ENCODE measurements at places on chromosomes 1 and 21. TPM values are rescaled to one million over a fixed set of nuclear protein-coding genes. Genes with fewer than 3 reads are reported as not detected.

Gene HRNR
- not detected for total RNA-seq

DNA sequence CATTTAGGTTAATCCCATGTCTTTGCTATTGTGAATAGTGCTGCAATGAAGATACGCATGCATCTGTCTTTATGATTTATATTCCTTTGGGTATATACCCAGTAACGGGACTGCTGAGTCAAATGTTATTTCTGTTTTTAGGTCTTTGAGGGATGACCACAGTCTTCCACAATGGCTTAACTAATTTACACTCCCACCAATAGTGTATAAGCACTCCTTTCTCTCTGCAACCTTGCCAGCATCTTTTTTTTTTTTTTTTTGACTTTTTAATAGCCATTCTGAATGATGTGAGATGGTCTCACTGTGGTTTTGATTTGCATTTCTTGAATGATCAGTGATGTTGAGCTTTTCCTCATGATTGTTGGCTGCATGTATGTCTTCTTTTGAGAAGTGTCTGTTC is 33.5 kb downstream of the ASH1L start:
- DNase-seq = no peak

DNA sequence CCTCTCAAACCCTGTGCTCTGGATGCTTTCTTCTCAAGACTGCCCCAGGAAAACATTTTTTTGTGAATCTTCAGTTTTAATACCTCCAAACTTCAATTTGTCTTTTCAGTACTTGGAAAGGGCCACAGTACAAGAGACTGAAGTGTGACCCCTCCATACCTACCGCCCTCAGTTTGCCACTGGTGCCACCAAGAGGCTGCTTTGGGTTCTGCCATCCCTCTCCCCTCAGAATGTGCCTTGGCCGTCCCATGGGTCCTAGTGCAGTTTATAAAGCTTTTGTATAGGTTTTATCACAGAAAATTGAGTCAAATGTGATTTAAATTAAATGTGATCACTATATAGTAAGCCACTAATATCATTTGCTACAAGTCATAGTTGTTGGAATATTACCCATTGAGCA is 60.8 kb upstream of the PGD start:
- peak; percentile 38 for DNase-seq

GRCh38 chr1:58586271-58586670 is 9.2 kb upstream of the TACSTD2 start:
- no peak for DNase-seq

Gene OLIG2
- not detected for total RNA-seq

GRCh38 chr1:15734901-15735300 is 1.2 kb upstream of the SLC25A34 start:
- no peak for DNase-seq

Gene PEA15
- 10.3 TPM for total RNA-seq

GRCh38 chr1:113662101-113662500 is 97.2 kb downstream of the PHTF1 start:
- DNase-seq = no peak

DNA sequence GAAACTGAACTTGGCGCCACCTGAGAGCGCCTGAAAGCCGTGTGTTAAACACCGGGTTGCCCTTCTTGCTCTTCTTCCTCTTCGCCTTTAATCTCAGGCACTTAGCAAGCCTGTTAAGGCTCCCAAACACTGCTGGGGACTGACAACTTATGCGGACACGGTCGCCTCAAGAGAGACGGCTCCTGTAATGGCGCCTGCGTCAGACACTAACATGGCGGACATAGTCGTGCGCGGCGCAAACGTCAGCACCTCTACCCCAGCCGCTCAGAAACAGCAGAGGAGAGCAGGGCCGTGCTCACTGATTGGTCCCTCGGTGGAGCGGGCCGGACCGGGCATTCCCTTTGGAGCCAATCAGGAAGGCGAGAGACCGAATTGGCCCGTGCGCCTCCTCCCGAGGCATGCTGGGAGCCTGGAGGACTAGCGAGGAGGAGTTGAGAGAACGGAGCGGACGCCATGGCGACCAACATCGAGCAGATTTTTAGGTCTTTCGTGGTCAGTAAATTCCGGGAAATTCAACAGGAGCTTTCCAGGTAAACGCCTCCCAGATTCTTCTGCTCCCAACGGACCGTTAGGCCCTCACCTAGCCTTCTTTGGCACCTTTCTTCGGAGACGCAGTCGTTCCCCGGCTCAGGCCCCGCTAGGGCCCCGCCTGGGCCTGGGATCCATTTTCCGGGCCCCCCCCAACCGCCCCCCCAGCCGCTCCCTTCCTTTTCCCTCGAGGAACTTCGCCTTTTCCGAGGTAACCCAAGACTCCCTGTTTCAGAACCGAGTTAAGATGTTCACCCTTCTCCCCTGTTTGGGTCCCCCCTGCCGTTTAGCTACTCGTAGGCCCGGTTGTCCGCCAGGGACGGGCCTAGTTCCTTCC is at the start of gene SON:
Gene SON (plus strand): TSS at position 399 of the 865 bp plus-strand sequence. CDS start 55 bp downstream, at position 454.
- peak; percentile 98 for DNase-seq

DNA sequence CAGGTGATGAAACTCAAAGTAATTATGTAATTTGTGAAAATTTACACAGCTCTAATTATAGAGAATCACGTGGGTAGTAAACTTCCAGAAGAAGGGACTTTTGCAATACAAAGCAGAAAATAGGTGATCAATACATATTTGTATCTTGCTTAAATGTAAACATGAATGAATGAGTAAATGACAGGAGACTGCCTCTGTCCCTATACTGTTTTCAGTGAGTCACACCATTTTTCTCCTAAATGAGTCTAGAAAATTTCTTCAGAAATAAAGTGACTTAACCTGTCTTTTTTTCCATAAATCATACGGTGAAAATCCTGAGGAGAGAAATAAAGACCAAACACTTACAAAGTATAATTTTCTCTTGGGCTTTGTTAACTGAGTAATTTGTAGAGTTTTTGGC is 11.9 kb downstream of the RAP1A start:
- DNase-seq = no peak

DNA sequence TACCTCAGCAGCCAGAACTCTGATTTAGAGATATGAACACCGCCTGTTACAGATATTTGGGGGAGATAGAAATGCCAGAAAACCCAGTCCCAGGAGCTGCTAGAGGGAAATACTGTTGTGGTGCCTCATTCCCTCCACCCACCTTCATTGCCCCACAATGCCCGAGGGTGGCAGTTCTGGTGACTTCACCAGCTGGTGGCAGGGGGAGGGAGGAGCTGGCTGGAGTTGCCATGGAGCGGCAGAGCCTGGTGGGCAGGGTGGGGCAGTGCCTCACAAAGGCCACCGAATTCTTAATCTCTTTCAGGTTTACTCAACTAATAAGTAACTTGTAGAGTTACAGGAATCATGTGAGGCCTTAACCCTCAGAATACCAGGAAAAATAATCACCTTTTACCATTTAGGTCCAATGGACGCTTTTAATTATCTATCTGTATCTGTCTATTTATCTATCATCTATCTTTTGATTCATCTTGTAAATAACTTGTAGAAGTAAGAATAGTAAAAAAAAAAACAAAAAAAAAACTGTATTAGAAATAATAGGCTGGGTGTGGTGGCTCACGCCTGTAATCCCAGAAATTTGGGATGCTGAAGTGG is 11.7 kb upstream of the S100A11 start:
- DNase-seq = peak; percentile 22

Gene LEFTY2
- total RNA-seq = not detected

- no peak for DNase-seq
Measured at GRCh38 chr1:155038602-155039307, 5.1 kb downstream of the DCST1 start.

- no peak for DNase-seq
Measured at GRCh38 chr1:36759355-36759754, 275.0 kb downstream of the GRIK3 start.

Gene PIGP
- 14.8 TPM for total RNA-seq

- DNase-seq = no peak
Measured at GRCh38 chr1:198171667-198172540, 15.1 kb downstream of the NEK7 start.

DNA sequence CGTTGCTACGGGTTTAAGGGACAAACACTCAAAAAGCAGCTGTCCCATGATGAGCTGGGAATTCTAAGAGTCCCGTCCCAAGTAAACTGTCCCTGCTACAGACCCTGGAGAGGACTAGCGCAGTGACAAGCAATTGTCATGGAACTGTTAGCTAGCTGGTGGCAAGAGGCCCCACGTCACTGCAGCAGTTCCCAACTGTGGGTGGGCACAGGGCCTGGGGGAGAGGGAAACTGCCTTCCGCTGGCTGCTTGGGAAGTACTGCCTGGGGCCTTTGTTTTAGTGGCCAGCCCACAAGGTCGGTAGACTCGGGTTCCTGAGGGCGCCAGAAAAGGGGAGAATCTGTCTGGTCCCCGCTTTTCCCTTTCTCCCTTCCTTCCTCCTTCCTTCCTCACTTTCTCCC is 97.4 kb downstream of the LACTBL1 start:
- no peak for DNase-seq

DNA sequence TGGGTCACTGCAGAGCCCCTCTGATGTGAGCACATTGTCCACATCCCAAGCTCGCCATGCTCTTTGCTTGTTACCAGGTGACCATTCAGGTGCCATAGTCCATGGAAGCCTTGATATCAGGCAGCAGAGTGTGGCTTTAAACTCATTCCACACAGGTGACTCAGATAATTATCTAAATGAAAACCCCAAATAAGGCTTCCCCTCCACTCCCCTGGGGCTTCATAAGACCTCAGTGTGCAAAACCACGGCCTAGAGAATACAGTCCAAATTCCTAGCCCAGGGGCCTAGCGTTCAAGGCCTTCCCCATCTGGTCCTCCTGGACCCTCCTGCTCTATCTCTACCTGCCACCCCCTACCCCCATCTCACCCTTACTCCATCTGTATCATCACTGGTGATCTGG is 97.1 kb downstream of the ARHGEF10L start:
- no peak for DNase-seq

DNA sequence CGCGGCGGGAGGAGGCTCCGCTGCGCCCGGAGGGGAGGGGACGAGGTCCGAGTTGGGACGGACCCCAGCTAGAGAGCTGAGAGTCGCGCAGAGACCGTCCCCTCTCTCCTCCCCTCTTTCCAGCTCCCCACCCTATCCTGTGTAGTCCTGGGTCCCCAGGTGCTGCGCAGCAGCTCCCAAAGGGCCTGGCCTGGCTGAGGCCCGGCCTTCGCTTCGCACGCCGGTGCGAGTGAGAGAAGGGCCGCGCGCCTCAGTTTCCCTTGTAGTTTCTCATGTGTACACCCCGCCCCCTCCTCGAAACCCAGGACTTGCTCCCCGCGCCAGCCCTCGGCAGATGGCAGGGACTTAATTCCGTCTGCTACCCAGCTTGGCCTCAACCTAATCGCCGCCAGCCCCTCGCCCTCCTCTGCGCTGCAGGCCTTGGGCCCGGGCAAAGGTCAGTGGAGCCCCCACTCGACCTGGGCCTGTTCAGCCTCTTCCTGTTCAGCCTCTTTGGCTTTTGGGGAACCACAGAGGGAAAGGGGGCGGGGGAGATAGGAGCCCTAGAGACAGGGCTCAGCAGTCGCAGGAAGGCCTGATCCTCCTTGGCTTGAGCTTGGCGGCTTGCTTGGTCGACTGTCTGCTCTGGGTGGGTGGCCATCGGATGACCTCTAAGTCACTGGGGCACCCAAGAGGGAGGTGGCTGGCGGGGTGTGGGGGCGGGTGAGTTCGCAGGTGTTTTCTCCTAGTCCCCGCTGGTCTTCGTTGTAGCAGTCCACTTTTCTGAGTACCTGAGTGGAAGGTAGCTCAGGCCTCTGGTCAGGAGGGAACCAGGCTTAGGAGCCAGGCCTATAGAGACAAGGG is 1.0 kb downstream of the ZNF687 start:
- DNase-seq = peak; percentile 22

- no peak for DNase-seq
Measured at GRCh38 chr1:212955098-212955497, 4.8 kb downstream of the VASH2 start.

DNA sequence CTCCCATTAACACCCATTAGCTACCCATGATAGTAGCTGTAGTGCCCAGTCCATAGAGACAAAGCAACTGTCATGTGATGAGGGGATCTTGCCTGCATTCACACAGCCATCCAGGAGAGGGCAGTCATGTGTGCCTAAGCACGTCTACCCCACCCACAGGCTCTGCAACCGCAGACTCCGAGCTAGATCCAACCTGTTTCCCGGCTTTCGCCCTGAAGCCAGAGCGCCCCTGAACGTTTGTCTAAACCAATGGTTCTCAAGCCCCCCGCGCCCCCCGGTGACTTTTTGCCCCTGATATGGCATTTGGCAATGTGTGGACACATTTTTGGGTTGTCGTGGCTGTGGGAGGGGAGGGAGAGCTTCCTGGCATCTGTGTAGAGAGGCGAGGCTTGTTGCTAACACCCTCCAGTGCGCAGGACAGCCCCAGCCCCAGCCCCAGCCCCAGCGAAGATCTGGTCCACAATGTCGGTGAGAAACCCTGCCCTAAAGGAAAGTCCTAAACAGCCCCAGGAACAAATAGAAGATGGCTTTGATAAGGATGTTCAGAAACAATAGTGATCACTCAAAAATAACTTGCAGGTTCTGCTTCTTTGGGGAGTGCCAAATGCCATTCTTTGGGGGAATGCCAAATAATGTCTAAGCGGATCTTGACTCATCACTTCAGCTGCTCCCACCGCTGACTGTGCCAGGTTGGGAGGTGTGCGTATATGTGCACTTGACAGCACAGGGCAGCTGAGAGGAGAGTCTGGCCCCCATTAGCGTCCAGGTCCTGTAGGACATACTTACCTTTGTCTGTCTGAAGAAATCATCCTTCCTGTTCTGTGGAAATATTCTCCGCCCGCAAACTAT is 34.5 kb downstream of the SLC44A3 start:
- DNase-seq = peak; percentile 70

- DNase-seq = no peak
Measured at GRCh38 chr1:94899756-94900155, 27.2 kb downstream of the CNN3 start.

DNA sequence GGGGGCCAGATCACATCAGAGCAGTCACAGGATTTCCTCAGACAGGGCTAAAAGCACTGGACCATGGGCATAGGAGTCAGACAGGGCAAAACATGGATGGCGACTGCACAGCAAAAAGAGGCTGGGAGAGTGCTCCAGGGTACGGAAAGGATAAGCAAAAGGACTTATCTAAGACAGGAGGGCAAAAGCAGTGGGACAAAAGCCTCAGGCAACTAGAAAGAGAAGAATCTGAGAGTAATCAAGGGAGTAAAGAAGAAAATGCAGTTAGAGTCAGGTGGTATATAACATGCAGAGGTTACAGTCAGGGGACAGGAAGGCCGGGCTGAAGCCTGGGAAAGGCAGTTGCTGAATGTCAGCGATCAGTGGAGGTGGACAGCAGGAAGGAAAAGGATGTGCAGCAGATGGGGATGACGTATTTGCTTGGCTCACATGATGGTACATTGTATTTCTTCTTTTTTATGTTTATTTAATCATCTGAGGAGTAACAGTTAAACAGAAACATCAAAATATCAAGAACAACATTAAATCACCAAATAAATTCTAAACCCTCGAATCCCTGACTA is 63.1 kb upstream of the CNN3 start:
- DNase-seq = no peak

- peak; percentile 55 for DNase-seq
Measured at GRCh38 chr1:42682739-42683531, 717 bp downstream of the YBX1 start.

Gene DLGAP3
- total RNA-seq = 0.44 TPM

Gene C4BPA
- not detected for total RNA-seq
